ENCODE measurements at places on chromosomes 7 and 10. TPM values are rescaled to one million over a fixed set of nuclear protein-coding genes. Genes with fewer than 3 reads are reported as not detected.
A peak's percentile ranks its signal among the peaks of the same experiment; 100 is the strongest.

GHRHR gene
- total RNA-seq = not detected

- peaks cover 22% of the 10 kb centered on the region for H3K4me1 ChIP-seq
- no peak for DNase-seq
- peaks cover 13% of the 10 kb centered on the region for H3K27me3 ChIP-seq
Observed at GRCh38 chr10:116744163-116744753, 1.9 kb upstream of the HSPA12A start.

GRCh38 chr7:143477501-143478150, at the start of gene TAS2R41:
TSS of gene TAS2R41 (plus strand) at chr7:143477873. CDS start at chr7:143477873, 0 bp downstream.
- 0 out of 2 replicates have a peak, but pooled peaks cover 3% of the 10 kb centered on the region for H3K27me3 ChIP-seq
- no peaks in the 10 kb centered on the region for H3K36me3 ChIP-seq
- no peak within 1 kb of the TSS for H3K4me3 ChIP-seq
- DNase-seq = no peak
- no peak within 1 kb of the TSS for H3K27ac ChIP-seq

DNA sequence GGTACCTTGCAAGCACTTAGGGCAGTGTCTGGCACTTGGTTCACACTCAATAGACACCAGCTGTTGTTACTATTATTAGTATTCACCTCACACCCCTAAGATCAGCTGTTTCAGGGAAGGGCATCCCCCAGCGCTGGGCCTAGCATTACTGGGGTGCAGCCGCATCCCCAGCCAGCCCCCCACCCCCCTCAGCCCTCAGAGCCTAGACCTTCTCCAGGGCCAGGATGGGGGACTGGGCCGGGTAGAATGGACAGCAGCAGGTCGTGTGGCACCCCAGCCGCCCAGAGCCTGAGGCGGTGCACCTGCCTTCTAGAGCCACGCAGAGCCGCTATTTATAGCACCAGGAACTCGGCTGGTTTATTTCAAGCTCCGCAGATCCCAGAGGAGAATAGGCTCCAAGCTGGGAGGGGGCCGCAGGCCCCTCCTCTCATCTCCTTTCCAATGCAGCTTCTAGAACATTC, 60.5 kb downstream of the GTF2IRD1 start:
- H3K4me1 ChIP-seq = no peaks in the 10 kb centered on the region
- no peak for DNase-seq
- peaks cover 47% of the 10 kb centered on the region for H3K36me3 ChIP-seq
- H3K27me3 ChIP-seq = no peaks in the 10 kb centered on the region

GRCh38 chr7:39623047-39623731, at the start of gene RALA:
TSS of gene RALA (plus strand) at chr7:39623572. CDS start at chr7:39686668, 63,096 bp downstream.
- peak within 1 kb of the TSS; percentile 87 for H3K27ac ChIP-seq
- peak within 1 kb of the TSS; percentile 85 for H3K4me3 ChIP-seq
- DNase-seq = peak; percentile 96

DNA sequence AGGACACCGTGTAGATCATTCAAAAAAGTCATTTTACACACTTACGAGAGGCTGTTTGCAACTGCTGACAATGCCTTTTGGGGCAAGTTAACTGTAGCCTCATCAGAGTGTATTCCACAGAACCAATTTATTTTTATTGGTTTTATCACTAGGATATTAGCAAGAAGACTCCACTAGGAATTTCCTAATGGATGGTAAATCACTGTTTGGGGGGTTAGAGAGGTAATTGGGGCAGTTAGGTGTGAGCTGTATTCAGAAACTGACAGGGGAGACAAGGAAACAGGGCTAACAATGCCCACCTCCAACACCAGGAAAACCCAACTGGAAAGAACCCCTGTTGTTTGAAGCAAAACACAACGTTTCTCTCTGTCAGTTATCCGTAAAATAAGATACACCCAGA, 383.0 kb upstream of the SHH start:
- no peak for DNase-seq
- H3K4me3 ChIP-seq = no peak overlapping the region
- peaks cover 40% of the 10 kb centered on the region for H3K27me3 ChIP-seq
- no peak overlapping the region for H3K27ac ChIP-seq
- H3K36me3 ChIP-seq = no peaks in the 10 kb centered on the region
- H3K4me1 ChIP-seq = no peaks in the 10 kb centered on the region

ADAM8 gene
- total RNA-seq = not detected

NUDT1 gene
- total RNA-seq = 50.7 TPM

DNA sequence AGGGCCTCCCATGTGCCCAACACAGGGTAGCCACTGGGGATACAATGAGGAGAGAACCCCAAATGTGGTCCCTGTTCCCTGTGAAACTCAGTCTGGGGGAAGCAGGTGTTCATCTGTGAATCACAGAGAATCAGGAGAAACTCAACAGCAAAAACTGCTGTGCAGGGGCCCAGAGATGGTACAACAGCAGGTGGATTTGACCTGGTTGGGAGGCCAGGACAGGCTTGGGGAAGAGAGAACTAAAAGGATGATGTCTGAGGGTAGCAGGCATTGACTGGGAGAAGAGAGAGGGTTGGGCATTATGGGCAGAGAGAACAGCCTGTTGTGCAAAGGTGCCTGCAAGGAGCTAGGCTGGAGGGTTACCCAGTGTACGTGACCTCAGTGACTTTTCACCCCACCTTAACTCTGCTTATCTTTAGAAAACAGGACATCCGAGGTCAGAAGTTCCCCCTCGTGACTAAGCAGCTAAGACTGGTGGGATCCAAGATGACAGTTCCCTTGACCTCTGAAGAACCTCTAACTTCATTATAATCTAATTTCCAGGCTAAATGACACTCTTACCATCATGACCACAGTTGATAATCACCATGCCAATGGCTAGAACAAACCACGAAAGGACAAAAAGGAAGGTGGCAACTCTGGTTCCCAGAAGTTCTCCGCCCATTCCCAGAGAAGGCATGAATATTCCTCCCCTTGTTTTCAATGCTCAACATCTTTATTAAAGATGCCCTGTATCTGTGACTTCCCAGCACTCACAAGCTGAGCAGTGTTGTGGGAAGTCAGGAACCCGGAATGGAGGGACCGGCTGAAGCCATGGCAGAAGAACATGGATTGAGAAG, 5.1 kb upstream of the ADAMTS14 start:
- DNase-seq = no peak
- no peaks in the 10 kb centered on the region for H3K36me3 ChIP-seq
- no peak overlapping the region for H3K4me3 ChIP-seq
- H3K27me3 ChIP-seq = peaks cover 8% of the 10 kb centered on the region
- H3K27ac ChIP-seq = no peak overlapping the region

DNA sequence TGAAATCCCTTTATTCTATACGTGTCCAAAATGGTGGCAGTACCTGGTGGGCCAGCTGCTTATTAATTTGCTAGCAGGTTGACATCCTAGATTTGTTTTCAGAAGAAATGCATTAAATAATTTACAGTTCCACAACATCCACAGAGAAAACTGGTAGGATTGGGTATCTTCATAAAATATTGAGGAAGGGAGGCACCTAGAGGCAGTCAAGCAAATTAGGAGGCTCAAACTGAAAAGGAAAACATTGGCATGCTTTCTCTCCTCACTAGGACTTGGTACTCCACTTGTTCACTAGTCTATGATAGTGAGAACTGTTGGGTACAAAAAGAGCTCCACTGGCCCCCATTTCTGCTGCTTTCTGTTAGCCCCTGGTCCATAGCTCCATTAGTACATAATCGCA, 18.3 kb upstream of the LRGUK start:
- no peak overlapping the region for H3K4me3 ChIP-seq
- DNase-seq = no peak

Data from SJSA1 (cell line).